ENCODE measurements at places on chromosomes 2 and 18.

DNA sequence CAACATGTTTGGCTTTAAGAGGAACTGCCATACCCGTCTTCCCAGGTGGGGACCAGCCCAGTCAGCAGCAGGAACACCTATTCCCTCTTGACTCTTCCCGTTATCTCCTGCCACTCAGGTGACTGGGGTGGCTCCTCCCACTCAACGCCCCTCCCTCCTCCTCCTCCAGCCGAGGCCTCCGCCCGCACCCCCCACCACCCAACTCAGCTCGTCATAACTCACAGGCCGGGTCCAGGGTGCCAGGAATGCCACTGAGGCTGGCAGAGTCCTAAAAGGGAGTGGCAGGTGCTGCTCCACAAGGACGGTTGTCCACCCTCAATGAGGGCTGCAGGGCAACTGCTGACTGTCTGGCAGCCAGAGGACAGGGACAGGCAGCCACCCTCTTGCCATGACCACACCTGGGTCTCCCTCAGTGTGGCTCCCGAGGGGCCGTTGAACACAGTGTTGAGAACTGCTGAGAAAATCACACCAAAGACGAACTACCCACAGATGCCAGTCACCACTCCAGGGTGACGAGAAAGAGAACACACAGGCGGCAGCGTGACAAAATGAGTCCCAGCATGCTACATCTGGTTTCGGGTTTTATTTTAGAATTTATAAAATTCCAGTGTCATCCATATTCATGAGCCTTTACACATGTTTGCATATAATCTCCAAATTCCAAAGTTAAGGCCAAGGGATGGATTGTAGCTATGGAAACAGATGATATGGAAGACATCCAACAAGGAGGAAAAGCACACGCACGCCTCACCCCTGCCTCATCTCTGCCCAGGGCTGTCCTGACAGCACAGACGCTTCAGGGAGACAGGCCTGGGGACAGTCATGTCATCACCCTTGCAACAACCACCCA is 38.5 kb downstream of the ANO7 start:
- DNase-seq, result no peak

DNA sequence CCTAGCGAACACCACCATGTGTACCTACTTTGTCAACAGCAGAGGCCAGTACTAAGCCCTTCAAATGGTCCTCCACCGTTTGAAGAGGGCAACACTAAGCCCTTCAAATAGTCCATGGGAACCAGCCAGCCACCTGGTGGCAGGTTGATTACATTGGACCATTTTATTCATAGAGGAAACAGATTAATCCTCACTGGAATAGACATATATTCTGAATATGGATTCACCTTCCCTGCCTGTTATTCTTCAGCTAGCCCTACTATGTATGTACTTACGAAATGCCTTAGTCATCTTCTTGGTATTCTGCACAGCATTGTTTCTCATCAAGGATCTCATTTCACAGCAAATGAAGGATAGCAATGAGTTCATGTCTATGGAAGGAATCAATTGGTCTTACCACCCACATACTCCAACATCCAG is 10.0 kb upstream of the ZNF396 start:
- peak; percentile 28 for DNase-seq

DNA sequence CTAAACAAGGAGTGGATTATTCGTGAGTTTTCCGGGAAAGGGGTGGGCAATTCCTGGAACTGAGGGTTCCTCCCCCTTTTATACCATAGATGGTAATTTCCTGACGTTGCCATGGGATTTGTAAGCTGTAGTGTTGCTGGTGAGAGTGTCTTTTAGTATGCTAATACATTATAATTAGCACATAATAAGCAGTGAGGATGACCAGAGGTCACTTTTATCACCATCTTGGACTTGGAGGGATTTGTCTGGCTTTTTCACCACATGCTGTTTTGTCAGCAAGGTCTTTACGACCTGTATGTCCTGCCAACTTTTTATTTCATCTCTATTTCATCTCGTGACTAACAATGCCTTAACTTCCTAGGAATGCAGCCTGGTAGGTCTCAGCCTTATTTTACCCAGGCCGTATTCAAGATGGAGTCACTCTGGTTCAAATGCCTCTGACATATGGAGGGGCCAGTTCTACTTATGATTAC is 124.8 kb upstream of the B3GNT2 start:
- no peak for DNase-seq

GRCh38 chr2:128598862-128599441 is 280.3 kb upstream of the HS6ST1 start:
- DNase-seq, result no peak

DNA sequence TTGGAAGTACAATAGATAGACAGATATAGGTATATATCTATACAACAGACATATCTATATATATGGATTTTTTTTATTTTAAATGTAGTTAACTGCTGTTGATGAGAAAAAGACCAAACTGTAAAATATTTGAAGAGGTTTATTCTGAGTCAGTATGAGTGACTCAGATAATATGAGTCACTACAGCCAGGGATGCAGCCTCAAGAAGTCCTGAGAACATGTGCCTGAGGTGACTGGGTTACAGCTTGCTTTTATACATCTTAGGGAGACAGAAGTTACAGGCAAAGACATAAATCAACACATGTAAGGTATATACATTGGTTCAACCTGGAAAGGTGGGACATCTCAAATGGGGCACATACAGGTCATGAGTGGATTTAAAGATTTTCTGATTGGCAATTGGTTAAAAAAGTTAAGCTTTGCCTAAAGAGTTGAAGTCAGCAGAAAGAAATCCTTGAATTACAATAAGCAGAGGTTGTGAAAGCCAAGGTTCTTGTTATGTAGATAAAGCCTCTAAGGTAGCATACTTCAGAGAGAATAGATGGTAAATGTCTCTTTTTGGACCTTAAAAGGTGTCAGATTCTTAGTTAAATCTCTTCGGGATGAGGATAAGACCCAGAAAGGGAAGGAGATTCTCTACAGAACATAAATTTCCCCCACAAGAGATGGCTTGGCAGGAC is 149.9 kb downstream of the RBM43 start:
- DNase-seq, result no peak

DNA sequence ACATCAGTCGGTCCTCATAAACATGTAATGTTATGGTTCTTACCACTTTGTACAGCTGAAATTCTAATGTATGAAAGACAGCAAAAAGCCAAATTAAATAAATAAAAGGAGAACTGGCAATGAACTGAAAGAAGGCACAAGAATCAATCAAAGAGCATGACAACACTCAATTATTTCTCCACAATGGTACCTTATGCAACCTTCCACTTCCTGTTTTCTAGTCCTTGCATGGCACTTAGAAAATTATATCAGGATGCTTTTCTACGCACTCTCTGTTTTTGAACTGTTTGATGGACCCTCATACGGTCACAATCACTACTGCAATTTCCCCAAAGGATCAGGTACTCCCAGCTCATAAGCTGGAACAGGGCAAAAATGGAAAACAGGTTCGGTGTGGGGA is 81.6 kb downstream of the EPB41L3 start:
- DNase-seq, result no peak

- DNase-seq, result no peak
Observed at GRCh38 chr2:240400371-240401161, 34.9 kb upstream of the GPC1 start.

GRCh38 chr2:122378521-122378920 is 623.1 kb downstream of the TSN start:
- DNase-seq, result no peak

GRCh38 chr2:168751104-168751740 is 51.2 kb upstream of the NOSTRIN start:
- no peak for DNase-seq

DNA sequence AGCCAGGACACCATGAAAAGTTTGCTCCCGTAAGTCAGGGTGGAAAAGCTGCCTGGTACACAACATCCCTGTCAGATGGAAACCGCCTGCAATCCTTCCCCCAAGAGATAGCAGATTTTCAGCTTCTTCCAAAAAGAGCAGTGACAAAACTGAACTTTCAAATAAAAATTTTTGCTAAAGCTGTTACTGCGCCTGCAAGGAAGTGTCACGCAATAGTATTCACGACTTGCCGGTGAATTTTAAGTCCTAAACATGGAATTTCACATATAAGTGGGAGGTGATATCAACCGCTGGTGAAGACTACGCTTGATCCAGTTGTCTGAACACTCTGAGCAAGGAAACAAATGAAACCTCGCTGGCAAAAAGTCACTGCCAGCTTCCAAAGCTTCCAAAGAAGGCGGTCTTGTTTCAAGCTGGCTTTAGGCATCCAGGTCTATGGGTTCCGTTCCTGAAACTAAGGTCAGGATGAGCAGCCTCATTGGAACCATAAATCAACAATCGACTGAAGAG is 2.8 kb downstream of the COL6A3 start:
- no peak for DNase-seq
